ENCODE measurements at places on chromosomes 13 and 19.
A peak's percentile ranks its signal among the peaks of the same experiment; 100 is the strongest.

DNA sequence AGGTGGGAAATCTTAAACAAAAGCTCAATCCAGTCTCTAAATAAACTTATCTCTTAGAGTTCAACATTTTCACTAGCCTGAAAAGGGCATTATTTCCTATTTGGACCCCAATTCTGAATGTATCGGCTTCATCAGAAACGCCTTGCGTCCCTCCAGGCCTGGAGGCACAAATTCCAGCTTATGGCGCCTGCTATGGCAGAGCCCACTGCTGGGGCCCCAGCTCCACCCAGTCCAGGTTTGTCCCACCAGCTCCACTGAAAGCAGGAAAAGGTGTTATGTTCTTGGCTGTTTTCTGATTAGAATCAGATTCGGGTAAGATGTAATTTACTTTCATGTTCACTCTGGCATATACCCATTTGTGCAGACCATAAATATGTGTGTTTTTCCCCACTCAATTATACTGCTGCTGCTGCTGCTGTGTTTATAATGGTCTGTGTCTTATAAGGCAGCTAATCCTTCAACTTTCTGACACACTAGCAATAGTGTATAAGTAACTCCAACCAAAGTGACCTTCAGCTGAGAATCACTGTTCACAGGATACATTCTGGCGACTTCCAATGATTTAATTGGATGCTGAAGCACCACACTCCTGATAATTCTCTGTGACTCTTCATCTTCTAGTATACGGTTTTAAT lies 6.4 kb downstream of the IRS2 start:
- no peak for DNase-seq

GRCh38 chr19:38417544-38418506 lies 8.2 kb downstream of the RASGRP4 start:
- peak; percentile 51 for DNase-seq

GRCh38 chr13:43111559-43112400 lies 88.4 kb downstream of the DNAJC15 start:
- no peak for DNase-seq

GRCh38 chr19:2561895-2562294 lies 86.0 kb downstream of the GADD45B start:
- DNase-seq, result peak; percentile 58
